ENCODE measurements at places on chromosomes 2 and 18. TPM values are rescaled to one million over a fixed set of nuclear protein-coding genes. Genes with fewer than 3 reads are reported as not detected.

DNA sequence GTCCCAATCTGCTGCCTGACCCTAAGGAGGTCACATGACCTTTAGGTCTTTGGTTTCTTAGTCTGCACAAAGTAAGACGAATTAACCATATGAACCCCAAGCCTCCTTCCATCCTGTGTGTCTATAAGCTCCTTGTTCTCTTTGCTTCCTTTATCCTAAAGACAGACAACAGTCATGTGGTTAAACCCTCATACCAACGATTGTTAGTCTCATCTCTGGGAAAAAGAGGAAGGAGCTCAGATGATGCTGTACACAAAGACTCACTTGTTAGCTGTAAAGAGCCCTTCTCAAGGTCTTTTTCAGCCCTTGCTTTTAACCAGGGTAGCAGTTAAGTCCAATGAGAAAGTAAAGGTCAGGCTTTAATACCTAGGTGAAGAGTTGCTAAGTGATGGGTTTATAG lies 443.7 kb downstream of the TNS1 start:
- DNase-seq: no peak

DNA sequence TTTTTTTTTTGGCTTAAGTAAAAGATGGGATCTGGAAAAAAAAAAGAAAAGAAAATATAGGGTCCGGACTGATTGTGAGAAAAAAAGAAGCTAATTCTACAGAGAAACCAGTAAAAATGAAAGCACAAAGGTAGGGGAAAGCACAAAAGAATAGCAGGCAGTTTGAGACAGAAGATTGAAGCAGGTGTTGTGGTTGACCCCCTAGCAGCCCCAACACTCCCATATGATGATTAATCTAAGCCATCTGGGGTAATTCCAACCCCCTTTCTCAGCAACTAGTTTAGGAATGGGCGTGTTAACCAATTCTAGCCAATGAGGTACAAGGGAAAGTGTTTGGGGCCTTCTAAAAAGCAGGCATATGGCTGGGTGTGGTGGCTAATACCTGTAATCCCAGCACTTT lies 77.0 kb downstream of the MBD2 start:
- no peak for DNase-seq

GRCh38 chr2:68292108-68292710 lies 27.5 kb downstream of the CNRIP1 start:
- peak; percentile 45 for DNase-seq

DNA sequence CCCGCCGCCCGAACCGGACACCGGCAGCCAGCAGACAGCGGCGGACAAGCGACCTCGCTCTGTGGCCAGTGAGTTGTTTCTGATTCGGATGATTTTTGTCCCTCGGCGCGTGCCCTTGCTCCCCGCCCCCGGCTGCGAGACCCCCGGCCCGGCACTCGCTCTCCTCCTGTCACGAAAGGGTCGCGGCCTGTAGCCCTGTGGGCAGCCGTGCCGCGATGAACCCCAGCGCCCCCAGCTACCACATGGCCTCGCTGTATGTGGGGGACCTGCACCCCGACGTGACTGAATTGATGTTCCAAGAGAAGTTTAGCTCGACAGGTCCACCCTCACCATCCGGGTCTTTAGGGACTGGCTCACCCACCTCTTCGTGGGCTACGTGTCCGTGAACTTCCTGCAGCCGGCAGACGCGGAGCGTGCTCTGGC lies 1257.5 kb upstream of the ACVR2A start:
- DNase-seq: no peak

XIRP2 gene
- total RNA-seq: 0.45 TPM

Measured in cerebellum (tissue), 4 donors.